ENCODE measurements at places on chromosomes 2 and 18.

GRCh38 chr2:47206181-47206580, 51.1 kb upstream of the STPG4 start:
- DNase-seq: no peak

GRCh38 chr2:234254783-234255521, 204.4 kb downstream of the SPP2 start:
- DNase-seq: no peak

GRCh38 chr2:113217455-113218282, 43.9 kb downstream of the PSD4 start:
- DNase-seq: no peak

DNA sequence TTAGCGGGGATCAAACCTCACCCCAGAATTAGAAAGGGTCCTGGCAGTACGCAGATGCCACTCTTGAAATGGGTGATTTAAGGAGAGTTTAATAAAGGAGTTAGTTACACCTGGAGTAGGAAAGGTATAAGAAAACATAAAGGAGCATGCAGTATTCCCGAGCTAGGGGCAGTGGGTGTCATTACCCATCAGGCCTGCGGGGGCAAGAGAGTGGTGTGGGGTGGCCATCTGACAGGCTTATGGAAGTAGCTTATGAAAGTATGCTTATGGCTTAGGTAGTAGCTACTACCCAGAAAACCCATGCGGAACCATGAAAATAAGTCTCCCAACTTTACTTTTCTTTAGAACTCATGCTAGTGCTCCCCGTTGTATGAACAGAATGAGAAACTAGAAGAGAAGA, 568.9 kb upstream of the ACVR2A start:
- no peak for DNase-seq

DNA sequence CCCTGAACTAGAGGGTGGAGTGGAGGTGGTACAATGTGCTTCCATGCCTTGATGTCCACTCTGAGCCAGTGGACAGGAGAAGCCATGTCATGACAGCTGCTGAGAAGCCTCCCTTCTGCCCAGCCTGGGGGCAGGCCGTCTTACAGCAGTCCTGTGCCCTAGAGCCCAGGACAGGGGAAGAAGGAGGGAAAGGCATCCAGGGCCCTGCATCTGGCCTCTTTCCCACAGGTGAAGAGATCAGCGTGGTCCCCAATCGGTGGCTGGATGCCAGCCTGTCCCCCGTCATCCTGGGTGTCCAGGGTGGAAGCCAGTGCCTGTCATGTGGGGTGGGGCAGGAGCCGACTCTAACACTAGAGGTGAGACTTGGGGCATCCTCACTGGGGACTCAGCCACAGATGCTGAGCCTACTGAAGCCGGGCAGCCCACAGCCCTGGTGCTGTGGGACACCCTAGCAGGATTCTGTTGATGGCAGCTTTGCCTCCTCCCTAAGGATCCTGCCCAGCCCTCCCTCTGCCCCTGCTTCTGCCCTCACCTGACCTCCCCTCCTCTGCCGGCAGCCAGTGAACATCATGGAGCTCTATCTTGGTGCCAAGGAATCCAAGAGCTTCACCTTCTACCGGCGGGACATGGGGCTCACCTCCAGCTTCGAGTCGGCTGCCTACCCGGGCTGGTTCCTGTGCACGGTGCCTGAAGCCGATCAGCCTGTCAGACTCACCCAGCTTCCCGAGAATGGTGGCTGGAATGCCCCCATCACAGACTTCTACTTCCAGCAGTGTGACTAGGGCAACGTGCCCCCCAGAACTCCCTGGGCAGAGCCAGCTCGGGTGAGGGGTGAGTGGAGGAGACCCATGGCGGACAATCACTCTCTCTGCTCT, 3.1 kb downstream of the IL36RN start:
- DNase-seq: no peak

GRCh38 chr2:157990173-157990572, 111.5 kb upstream of the UPP2 start:
- no peak for DNase-seq

DNA sequence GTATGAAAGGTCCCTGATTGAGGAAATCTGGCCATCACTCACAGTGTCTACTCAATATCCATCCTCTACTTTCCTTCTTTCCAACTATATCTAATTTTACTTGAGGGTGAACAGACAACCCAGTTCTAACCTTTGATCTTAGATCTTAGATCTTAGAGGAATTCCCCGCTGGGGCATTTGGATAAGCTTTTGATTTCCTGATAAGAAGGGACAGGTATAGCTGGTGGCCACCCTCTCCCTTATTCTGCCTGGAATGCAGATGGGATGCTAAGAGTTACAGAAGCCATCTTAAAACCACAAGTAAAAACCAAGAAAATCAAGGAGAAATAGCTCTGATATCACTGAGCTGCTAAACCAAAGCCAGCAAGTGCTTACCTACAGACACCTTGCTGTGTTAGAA, 77.2 kb upstream of the ACSL3 start:
- no peak for DNase-seq

DNA sequence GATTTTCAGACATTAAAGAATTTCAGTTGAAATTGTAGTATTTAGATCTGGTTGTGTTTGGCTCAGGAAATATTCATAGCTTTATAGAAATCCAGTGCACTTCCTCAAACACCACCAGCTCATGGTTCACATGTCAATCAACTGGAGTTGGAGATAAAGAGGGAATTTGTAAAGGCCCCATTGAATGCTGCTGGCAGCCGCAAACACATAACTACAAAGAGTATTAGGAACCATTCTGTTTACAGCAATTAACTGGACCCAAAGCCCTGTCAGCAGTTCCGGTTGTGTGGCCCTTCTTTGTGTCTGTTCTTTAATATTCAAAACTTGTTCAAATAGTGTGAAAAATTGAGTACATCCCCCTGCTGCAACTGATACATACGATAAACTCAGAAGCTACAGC, 107.4 kb upstream of the LRRTM4 start:
- DNase-seq: no peak

DNA sequence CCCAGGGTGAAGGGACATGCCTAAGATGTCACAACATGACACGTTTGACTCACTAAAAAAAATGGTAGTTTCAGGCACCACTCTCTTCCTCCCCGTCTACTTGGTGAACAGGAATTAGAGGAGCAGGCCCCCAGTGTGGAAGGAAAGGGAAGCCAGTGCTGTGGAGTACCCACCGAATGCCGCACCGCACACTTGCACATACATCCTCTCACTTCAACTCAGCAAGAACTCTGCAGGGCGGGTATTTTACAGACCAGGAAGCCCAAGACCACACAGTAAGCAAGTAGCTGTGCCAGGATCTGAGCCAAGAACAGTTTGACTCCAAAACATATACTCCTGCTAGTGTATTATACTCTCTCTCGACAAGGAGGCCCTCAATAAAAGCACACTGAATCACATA, 69.8 kb downstream of the BCL2 start:
- DNase-seq: peak; percentile 49

- no peak for DNase-seq
Measured at GRCh38 chr2:188898261-188898660, 75.9 kb upstream of the COL3A1 start.

DNA sequence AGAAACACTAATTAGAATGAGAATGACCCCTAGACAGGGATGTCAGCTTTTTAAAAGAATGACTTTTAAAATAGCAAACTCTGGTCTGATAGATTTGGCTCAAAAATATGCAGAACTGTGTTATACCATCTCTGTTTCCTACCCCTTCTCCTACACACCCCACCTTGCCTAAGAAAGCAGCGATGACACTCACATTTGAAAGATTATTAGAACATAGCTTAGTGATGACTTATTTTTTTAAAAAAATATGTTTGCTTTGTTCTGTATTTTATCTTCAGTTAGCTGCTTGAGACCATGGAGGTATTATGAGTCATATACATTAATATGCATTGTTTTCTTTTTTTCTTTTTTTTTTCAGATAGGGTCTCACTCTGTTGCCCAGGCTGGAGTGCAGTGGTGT, 176.7 kb upstream of the TPO start:
- no peak for DNase-seq

GRCh38 chr2:88885679-88886416, 194.4 kb downstream of the RPIA start:
- DNase-seq: no peak
